ENCODE measurements at places on chromosomes 7 and 10.

DNA sequence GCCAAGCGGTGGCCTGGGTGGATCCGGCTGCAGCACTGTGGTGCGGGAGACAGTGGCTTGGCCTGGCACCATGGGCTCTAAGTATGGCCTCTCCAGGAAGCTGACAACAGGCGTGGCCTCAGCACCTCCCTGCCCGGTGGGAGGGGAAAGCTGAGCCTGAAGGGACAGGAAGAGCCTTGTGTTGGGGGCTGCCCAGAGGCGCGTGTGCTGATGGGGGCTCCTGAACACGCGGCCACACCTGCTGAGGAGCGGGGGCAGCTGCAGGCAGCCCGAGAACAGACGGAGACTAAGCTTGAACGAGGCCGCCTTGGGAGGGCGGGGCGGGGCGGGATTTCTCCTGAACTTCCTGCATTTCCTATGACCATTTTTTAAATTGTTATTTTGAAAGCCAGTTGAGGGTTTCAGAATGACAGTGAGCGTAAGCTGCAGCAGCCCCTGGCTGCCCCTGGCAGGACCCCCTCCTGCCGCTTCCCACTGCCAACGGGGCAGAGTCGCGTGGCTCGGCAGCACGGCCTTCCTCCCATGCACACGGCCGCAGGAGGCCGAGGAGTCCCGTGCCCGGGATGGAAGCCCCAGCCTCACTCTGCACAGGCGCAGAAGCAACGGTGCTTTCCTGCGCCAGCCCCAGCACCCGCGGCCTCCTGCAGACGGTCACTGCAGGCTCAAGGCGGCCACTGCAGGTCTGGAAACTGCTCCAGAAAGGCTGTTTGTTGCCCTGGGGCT is 43.2 kb downstream of the DPYSL4 start:
- DNase-seq: no peak

- DNase-seq: no peak
These were observed 85.1 kb upstream of the FGFR2 start for GRCh38 chr10:121683366-121683765.

DNA sequence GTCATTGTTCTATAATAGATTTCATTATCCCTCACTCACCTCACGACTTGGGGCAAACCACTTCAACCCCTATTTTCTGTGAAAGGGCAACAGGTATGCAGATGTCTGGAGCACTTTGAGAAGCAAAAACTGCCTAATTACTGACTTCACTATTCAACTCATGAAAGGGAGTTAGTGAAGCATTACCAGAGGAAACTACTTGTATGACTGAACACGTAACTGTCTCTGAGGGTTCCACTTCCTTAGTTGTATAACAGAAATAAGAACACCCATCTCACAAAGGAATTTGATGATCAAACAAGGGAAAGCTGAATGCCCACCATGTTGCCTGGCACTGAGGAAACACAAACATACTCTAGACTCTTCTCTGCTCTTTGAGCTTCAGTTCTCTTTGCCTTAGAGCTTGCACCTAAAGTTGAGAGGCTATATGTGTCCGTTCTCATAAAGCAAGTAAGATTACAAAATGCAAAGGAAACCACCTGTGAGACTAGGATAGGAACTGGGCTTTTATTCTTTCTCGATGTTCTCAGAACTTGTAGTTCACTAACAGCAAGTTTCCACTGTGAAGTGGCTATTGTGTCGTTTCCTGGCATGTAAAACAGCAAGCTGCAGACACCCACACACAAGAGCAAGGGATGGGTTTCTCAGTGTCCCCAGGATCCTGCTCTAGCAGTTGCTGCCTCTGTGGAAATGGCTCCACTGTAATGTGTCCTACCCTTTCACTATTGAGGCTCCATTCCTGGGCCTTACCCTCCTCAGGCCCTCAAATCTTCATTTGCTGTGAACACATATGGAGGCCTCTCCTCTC is 2.6 kb downstream of the TMEM243 start:
- no peak for DNase-seq

GRCh38 chr10:105952153-105952552 is 1212.4 kb downstream of the SORCS1 start:
- peak; percentile 9 for DNase-seq

DNA sequence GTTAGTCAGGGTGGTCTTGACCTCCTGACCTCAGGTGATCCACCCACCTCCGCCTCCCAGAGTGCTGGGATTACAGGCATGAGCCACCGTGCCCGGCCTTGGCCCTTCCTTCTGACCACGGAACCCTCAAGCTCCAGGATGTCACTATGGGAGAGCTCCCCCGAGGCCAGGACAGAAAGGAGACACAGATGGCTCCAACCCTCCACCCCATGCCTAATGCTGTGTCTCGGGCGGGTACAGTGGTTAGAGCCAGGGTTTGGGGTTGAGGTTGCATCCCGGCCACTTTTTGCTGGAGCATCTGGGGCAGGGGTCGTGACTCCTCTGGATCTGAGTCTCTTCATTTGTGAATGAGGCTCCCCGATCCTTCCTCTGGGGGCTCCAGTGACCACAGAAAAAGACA is 8.1 kb downstream of the MYL10 start:
- DNase-seq: no peak

- DNase-seq: no peak
These were observed 76.7 kb upstream of the MTPN start for GRCh38 chr7:136053689-136054485.

DNA sequence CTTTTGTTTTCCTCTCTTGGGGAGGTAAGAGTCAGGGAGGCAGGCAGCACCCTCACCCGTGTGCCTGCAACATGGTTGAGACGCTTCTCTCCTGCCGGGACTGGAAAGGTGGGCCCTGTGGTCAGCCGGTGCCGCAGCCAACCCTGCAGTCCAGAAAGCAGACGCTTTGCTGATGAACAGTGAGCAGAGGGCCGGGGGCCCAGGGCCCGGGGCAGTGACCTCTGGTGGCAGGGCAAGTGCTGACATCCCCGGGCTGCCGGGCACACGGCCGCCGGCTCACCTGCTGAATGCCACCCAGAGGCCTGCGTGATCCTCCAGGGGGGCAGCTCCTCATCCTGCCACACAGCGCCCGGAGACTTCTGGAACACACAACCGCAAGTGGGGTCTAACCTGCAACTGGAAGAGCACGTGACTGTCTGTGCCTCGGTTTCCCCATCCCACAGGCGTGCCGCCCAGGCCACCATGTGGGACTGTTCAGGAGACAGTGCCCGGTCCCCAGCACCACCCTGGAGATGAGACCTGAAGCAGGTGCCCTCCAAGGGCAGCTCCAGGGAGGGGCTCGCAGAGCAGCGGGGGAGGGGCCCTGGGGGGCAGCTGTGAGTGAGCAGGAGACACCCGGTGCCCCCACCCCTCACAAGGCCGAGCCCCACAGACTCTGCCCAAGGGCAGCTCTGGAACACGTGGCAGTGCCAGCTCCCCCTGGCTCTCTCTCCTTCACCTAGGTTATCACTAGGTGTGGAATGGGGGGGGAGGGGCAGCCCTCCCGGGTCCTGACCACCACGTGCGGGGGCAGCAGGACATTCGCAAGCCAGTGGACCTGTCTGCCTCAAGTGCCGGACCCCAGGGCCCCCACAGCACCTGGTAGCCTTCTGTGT is 2.2 kb upstream of the ADGRA1 start:
- DNase-seq: no peak

DNA sequence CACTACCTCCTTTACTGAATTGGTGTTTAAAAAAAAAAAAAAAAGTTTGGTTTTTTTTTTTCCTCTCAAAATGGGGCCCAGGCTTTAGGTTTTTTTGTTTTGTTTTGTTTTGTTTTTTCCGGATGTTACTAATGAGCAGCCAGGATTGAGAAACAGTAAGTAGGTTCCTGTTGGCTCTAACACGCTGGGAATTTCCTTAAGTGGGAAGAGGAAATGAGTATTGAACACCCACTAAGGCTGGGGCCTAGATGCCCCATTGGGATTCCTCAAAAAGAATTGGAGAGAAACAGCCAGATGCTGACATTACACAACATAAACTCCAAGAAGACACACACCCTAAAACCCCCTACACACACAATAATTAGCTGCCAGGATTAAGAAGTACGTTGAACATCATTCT is 102.2 kb upstream of the NANOS1 start:
- no peak for DNase-seq

DNA sequence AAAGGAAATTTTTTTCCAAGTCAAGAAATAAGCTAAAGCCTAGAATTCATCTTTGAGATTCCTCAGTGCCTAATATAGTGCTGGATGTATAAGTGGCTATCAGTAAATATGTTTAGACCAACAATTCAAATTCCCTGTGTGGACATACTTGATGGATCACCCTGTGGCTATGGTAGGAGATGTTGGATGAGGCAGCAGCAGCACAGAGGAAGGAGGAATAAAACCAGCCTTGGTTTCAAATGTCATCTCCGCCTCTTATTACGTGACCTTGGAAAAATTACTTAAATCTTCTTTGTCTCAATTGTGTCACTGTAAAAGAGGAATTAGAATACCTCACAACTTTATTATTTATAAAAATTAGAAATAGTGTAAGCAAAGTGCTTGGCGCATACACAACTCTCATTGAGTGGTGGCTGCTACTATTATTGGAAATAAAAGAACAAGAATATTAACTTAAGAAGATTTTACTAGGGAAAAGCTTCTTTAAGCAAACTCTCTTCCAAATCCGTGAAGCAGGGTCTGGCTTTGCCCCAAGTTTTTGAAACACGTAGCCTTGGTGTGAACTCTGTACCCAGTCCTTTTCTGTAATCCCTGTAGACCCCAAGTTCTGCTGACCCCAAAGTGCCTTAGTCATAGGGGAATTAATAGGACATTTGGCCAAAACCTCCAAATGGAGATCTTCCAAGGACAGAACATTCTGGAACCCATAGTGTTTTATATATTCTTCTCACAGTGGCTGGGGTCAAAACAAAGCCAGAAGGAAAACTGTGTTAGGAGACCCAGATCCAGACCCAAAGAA is 283.8 kb downstream of the PTEN start:
- DNase-seq: no peak

DNA sequence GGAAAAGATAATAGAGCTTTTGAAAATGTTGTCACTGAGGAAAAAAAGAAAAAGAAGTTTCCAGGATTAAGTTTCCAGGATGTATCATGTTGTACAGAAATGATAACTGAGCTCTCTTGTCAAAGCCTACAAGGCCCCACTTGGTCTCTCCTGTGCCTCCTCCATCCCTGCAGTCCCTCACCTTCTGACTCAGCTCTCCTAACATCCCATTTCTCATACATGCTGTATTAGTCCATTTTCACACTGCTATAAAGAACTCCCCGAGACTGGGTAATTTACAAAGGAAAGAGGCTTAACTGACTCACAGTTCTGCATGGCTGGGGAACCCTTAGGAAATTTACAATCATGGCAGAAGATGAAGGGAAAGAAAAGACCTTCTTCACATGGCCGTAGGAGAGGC is 3.8 kb upstream of the DGKI start:
- no peak for DNase-seq

- no peak for DNase-seq
These were observed 68.9 kb downstream of the PFKFB3 start for GRCh38 chr10:6271663-6272062.

DNA sequence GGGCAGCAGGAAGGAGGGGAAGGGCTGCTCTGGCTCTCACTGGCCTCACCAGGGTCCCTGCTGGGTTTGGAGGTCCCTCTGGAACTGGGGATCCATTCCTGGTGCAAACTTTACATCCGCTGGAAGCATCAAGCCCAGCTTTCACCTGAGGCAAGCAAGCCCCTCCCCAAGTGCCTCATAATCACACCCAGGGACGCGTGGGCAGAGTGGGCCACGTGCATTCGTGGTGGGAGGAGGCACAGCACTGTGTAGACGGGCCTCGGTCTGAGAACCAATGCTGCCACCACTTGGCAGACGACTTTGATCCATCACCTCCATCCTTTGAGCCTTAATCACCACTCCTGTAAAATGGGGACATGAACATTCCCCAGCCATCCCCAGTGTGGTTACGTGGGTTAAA is 74.1 kb downstream of the VWA2 start:
- DNase-seq: no peak

GRCh38 chr7:7607010-7607409 is 33.5 kb upstream of the UMAD1 start:
- DNase-seq: no peak

- DNase-seq: no peak
These were observed 145.9 kb upstream of the EGR2 start for GRCh38 chr10:62961951-62962523.

DNA sequence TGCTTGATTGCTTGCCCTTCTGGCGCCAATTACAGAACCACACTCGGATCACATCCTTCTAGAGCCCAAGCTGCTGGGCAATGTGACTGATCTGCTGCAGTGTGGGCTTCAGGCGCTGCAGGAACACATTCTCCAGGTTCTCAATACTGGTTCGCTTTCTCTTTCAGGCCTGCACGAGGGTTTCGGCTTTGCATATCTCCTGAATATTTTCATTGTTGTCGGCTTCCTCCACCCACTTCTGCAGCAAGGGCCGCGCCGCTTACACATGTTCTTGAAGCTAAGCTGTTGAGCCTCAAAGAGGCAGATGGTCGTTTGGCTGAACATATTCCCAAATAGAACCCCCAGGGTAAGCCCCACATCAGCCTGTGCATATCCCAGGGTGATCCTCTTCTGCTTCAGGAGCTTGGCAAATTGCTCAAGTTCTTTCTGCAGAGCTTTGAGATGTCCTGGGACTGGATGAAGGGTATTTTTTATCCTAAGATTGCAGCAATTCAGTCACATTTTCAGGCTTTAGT is 64.6 kb downstream of the HERC4 start:
- no peak for DNase-seq

- no peak for DNase-seq
These were observed 44.8 kb downstream of the JAZF1 start for GRCh38 chr7:28135760-28136159.

DNA sequence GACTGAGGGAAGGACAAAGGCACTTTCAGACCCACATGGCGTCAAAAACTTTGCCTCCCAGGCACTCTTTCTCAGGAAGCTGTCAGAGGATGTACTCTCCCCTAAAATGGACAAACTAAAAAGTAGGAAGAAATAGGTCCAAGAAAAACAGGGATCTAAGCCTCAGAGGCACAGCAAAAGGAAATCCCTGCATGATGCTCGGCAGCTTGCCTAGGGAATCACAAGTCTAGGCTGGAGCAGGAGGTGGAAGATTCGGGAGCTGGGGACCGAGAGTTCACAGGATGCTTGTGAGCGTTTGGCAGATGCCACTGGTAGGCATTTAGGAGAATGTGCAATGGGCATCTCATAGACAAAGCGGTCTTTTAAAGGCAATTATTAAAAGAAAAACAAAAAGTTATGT is 60.8 kb downstream of the ATXN7L1 start:
- DNase-seq: no peak

GRCh38 chr10:34769899-34770298 is 45.2 kb downstream of the PARD3 start:
- DNase-seq: no peak

- no peak for DNase-seq
These were observed 105.7 kb upstream of the IGFBP3 start for GRCh38 chr7:46026741-46027140.

GRCh38 chr7:134949171-134949570 is 37.1 kb upstream of the AGBL3 start:
- DNase-seq: no peak
